ENCODE measurements at places on chromosomes 1 and 21.

DNA sequence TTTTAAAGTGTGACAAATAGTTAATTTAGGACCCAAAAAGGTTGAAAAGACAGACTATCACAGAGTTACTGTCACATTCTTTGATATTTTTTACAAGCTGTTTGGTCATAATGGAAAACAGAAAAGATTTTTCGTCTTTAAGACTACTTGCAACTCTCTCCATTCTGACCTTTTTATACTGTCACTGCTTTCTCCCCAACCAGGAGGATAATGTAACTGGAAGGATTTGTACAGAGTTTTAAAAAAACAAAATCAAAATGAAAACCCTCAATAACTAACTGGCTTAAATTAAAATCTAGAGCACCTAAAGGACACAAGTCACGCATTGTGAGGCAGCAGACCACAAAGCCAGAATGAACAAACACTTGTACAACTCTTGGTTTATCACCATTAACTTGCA is 257.7 kb downstream of the FAF1 start:
- no peak for DNase-seq

DNA sequence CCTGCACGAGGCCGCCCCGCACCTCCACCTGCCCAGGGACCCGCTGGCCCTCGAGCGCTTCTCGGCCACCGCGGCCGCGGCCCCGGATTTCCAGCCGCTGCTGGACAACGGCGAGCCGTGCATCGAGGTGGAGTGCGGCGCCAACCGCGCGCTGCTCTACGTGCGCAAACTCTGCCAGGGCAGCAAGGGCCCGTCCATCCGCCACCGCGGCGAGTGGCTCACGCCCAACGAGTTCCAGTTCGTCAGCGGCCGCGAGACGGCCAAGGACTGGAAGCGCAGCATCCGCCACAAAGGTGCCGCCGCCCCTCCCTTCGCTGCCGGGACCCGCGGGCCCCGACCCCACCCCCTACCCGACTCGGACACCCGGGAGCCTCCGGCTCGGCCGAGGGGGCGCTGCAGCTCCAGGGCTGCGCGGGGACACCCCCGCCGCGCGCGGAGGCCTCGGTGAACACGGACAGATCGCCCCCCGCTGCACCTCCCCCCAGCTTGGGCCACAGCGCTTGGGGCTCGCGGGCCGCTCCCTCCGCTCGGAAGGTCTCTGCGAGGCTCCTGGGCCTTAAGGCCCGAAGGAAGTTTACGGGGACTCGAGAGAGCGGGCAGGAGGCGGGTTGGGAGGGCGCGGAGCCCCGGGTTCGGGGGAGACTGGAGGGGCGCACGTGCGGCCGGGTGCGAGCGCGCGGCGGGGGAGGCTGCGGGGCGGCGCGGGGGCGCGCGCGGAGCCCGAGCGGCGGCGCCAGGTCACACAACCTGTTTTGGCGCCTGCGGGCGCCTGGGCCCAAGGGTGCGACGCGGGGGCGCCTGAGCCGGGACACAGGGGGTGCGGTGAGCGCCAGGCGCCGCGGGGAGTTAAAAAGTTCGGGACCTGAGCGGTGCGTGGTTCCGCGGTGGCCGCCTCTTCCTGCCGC is 1.2 kb downstream of the SAMD11 start:
- DNase-seq = no peak

DNA sequence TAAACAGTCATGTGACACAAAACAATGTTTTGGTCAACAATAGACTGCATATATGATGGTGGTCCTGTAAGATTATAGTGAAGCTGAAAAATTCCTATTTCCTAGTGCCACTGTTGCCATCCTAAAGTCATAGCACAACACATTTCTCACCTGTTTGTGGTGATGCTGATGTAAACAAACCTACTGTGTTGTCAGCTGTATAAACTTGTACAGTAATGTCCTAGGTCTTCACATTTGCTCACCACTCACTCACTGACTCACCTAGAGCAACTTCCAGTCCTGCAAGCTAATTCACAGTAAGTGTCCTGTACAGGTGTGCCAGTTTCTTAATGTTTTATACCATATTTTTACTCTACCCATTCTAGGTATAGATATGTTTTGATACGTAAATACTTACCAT is 326.1 kb upstream of the USP24 start:
- no peak for DNase-seq

- DNase-seq = no peak
Measured at GRCh38 chr1:41907446-41907845, 11.3 kb downstream of the HIVEP3 start.

GRCh38 chr1:23742670-23743286 is 493 bp upstream of the ELOA start:
- DNase-seq = no peak

DNA sequence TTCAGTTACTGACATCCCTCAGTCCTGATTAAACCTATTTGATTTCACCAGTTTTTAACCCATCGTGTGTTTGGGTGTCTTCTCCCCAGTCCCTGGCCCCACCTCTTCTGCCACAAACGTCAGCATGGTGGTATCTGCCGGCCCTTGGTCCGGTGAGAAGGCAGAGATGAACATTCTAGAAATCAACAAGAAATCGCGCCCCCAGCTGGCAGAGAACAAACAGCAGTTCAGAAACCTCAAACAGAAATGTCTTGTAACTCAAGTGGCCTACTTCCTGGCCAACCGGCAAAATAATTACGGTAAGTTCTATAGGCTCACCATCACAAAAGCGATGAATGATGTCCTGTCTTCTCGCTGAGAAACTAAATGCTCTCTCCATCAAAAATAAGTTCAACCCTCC is 28.7 kb downstream of the NBPF3 start:
- no peak for DNase-seq

GRCh38 chr1:172764378-172764777 is 105.5 kb downstream of the FASLG start:
- DNase-seq = no peak

DNA sequence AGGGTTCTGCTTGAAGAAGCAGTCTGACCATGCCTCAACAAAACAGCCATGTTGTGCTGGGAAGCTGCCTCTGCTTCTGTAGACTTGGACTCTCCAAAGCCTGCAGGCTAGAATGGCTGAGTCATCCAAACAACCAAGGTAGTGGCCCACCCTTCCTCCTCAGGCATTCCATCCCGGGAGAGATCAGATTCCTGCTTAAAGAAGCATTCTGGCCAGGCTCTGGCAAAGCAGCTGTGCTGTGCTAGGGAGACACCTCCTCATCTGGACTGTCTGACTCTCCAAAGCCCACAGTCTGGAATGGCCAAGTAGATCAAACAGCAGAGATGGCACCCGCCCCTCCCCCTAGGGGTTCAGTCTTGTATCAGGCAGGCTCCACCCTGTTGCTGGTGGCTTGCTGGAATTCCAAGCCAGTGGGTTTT is 38.3 kb upstream of the F3 start:
- no peak for DNase-seq

DNA sequence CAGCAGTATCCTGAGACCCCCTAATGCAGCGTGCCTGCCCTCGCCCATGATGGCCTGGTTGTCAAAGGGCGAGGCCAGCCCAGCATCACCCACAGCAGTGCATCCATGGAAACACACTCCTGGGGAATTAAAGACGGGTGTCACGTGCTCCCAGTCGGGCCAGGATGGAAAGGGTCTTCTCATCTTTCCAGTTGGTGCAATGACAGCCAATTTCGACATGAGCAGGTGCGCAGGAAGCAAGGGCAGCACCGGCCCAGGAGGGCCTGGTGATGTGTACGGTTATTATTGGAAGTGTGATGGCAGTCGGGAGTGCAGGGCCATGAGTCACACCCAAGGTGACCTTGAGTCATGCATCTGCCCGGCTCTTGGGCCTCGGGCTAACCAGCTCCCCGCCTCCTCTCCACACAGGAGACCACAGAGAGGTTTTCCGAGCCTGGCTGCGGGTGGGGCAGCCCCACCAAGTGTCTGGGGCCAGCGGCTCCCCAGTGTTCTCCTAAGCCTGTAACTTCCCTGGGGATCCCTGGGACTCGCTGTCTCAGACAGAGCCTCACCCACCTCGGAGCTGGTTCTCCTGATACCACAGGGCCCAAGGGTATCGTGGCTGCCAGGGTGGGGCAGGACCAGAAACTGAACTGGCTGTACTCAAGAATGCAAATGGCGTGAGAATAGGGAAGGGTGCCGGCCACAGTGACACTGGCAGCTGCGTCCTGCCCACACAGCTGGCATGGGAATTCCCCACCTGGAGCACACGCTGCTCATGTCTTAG is 119.8 kb downstream of the SIK1 start:
- no peak for DNase-seq

DNA sequence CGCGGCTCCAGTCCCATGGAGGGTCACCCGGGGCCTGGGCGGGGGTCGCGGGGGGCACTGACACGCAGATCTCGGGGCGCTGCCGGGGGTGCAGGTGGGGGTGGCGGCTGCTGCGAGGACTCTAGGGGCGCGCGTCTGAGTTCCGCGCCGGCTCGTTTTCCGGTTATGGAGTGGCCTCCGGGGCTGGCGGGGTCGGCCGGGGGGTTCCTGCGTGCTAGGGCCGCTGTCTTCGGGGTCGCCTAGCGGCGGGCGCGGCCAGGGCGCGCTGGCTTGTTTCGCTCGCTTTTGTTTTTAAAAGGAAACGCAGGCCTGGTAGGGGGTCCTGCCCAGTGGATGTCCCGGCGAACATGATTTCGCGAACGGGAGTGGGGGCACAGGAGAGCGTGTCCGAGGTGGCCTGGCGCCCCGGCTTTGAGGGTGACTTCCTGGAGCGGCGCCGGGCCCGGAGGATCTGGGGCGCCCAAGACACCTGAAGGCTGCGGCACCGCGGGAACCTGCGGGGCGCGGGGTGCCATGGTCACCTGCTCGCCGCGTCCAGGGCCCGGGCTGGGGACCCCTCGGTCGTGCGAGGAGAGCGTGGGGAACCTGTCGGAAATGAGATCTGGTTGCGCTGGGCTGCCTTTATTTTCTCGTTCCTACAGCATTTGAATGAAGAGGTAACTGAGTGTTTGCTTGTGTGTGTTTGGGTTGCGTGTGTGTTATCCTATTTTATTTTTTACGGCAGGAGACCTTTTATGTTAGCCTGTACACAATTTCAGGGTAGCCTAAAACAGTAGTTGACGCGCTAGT is 618 bp downstream of the ETS2 start:
- DNase-seq = peak; percentile 47

DNA sequence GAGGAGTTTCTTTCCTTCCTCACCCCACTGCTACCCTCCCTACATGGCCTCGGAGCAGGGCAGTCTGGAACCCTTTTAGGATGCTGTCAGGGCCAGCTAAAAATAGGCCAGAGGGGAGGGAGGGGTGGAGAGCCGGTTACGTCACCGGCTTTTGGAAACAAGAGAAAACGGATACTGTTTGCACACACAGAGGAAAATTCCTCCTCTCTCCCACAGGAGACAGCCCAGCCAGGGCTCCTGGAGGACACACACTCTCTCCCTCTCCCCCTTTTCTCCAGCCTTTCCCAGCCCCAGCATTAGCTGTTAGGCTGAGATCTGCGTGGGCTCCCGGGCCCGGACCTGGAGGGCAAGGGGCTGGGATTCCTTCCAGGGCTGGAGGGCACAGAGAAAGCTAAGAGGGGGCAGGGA is 20.0 kb upstream of the ALDH4A1 start:
- DNase-seq = no peak

DNA sequence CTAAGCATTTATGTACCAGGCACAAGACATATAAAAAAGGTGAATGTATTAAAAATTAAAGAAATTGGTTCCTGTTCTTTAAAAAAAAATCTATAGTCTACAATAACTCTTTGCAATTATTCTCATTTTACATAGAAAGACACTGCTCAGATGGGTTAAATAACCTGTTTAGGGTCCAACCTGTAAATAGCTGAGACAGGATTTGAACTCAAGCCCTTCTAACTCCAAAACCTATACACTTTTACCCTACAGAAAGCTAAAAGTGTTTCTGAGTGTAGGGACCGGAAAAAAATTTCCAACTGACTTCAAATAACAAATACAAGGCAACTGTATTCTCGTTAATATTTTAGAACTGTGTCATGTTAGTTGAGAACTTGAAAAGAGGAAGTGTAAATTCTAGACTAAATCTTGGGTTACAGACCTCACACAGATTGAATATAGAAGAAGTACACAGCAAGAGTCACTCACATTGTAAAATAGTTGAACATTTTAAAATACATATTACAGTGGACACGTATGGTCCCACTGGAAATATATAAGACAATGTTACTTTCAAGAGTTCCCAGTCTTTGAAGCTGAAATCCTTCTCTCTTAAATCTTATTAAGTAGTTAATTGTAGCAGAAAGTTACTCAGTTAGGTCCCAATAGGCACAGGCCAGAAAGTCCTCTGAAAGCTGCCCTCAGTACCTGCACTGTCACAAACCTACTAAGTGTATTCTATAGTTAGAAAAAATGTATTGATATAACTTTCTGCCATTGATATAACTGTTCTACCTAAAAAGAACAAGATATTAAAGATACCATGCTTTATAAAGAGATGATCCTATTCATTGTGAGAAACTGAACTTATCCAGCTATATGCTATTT is 7.3 kb downstream of the EDEM3 start:
- DNase-seq = no peak

GRCh38 chr1:162704673-162705424 is 72.6 kb downstream of the DDR2 start:
- no peak for DNase-seq

- no peak for DNase-seq
Measured at GRCh38 chr21:39805983-39806382, 61.0 kb downstream of the IGSF5 start.

GRCh38 chr1:17661546-17662157 is 93.5 kb upstream of the ACTL8 start:
- peak; percentile 88 for DNase-seq

- DNase-seq = no peak
Measured at GRCh38 chr1:10912441-10912840, 100.0 kb upstream of the TARDBP start.

DNA sequence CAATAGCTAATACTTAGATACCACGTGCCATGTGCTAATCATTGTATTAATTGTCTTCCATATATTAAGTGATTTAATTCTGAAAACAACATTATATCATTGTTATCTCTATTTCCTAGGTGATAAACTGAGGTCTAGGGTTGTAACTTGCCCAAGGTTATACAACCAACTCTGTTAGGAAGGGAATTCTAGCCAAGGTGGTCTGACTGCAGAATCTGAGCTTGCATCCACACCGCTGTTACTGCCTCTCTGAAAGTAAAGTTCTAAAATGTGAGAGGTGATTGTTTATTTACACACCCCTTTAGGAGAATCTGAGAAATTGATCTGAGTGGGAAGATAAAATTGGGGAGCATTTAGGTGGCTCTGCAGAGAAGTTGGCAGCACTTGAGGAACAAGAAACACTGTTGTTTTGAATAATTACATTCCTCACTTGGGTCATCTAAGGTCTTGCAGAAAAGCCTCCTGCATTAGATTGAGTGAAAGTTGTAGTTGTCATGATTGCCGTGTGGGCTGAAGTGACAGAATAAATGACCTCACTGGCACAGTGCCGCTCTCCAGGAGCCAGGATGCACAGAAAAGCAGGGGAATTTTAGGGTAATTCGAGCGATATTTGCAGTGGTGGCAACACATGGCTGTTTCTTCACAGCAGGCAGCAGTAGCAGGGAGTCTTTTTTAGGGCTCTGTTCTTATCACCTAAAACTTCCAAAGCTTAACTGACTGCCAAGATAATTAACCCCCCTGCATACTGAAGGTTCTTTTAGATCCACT is 121.7 kb downstream of the ADGRL4 start:
- no peak for DNase-seq

DNA sequence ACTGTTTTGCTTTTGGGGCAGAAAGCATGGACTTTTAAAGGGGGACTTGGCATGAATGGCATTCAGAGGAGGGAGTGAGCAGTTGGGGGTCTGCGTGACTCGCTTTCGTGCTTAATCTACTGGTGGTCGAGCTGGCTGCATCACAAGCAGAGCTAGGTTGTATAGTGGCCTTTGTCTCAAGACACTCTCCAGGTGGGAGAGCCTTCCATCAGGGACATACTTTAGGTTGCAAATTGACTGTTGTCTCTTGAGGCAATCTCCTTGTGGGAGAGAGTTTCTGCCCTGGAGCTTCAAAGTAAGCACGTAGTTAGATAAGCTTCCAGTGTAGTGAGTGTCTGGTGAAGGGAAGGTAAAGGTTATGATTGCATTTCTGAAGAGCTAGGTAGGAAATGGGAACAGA is 93.9 kb downstream of the C1orf21 start:
- no peak for DNase-seq
